Neural progenitor cell (in vitro differentiated cells): ENCODE measurements at places on chromosomes 6 and 20. TPM values are rescaled to one million over a fixed set of nuclear protein-coding genes. Genes with fewer than 3 reads are reported as not detected.
A peak's percentile ranks its signal among the peaks of the same experiment; 100 is the strongest.

GRCh38 chr6:36961441-36962435, 7.2 kb downstream of the PI16 start:
- H3K4me3 ChIP-seq = no peak overlapping the region
- no peak for DNase-seq
- no peaks in the 10 kb centered on the region for H3K27me3 ChIP-seq
- H3K27ac ChIP-seq = no peak overlapping the region
- peaks cover 4% of the 10 kb centered on the region for H3K4me1 ChIP-seq

DNA sequence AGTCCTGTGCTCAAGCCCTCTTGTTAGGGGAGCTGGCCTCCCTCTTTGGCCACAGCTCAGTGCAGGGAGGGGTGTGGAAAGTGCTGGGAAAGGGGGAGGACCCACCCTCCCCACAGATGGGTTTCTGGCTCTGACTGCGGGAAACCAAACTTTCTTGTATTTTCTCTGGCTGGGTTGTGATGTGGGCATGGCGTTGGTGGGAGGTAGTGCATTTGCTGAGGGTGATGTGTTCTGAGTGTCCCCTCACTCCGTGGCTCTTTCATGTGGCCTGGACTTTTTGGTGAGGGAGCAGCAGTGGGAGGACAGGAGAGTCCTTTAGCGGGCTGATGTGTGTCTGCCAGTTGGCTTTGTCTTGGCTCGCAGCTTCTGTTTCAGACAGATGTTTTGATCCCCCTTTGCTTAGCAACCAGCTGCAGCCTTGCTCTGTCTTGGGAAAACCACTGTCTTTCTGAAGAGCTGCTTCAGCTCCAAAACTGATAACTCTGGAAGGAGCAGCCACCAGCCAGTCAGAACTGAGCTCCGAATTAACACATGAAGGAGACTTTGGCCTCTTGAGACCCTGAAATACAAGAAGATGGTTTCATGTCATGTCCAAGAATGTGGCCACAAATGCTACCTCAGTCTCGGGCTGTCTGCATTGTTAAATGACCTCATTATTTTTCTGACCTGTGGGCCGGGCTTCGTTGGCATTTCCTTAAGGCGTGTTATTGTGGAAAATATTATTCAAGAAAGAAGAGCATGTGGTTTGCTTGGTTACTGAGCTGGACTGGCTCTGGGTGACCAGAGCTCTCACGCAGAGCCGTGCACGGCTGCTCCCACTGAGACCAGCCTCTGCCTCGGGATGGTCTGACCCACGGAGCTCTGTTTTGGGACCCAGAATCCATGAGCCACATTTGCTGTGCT, 21.5 kb downstream of the SYNJ2 start:
- no peaks in the 10 kb centered on the region for H3K27me3 ChIP-seq
- no peak overlapping the region for H3K4me3 ChIP-seq
- no peaks in the 10 kb centered on the region for H3K4me1 ChIP-seq
- peak; percentile 50 for DNase-seq
- no peaks in the 10 kb centered on the region for H3K36me3 ChIP-seq

GRCh38 chr20:40692240-40693011, 3.4 kb upstream of the MAFB start:
- H3K36me3 ChIP-seq = no peaks in the 10 kb centered on the region
- peak overlapping the region; percentile 57 for H3K4me3 ChIP-seq
- H3K4me1 ChIP-seq = peaks cover 26% of the 10 kb centered on the region
- no peak overlapping the region for H3K27ac ChIP-seq

DNA sequence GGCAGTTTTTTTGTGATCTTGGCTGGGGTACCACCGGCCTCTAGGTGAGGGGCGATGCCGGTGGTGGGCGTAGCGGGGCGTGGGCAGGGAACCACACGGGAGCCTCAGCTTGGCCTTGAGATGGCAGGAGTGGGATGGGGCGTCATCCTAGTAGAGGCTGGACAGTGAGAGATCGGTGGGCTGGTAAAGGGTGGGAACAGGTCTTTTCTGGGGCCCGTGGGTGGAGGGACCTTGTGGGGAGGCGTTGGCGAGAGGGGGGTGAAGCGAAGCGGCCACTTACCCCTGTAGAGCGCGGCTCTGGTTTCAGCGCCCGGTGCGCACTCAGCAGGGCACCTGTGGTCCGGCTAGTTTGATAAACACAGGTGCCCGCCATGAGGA, 12.0 kb downstream of the ITPR3 start:
- no peak overlapping the region for H3K27ac ChIP-seq
- peaks cover 20% of the 10 kb centered on the region for H3K4me1 ChIP-seq
- no peak for DNase-seq
- peak overlapping the region; percentile 62 for H3K4me3 ChIP-seq
- H3K27me3 ChIP-seq = peaks cover 25% of the 10 kb centered on the region

DNA sequence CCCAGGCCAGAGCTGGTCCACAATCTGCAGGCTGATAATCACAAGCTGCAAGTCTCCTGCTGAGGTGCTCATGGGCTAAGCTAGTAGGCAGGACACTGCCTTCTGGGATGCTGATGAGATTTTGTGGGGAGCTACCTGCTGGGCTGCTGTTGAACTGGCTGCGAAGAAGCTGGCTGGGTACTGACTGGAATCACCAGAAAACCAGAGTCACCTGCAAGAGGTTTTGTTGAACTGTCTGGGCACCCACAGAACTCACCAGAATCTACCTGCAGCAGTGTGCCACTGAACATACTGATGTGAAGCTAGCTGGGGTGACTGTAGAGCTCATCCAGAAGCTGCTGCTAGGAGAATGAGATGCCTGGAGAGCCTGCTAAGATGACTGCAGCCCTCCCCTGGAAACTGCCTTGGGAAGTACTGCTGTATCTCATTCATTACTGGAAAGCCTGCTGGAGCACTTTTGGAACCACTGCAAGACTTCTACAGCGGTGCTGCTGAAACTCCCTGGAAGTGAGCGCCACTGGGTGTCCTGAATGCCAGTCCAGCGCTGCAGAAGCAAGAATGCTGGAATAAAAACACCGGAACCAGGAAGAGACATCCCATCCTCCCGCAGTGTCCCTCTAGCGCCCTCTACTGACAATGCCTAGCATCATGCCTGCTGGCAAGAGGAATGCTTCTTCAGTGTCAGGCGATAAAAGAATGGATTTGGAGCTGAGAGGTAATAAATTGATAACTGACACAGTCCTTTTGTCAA, 64.9 kb upstream of the ARHGAP18 start:
- no peaks in the 10 kb centered on the region for H3K4me1 ChIP-seq
- H3K36me3 ChIP-seq = no peaks in the 10 kb centered on the region
- H3K27me3 ChIP-seq = no peaks in the 10 kb centered on the region

- H3K27ac ChIP-seq = no peak overlapping the region
- peaks cover 9% of the 10 kb centered on the region for H3K27me3 ChIP-seq
- no peaks in the 10 kb centered on the region for H3K36me3 ChIP-seq
- no peak overlapping the region for H3K4me3 ChIP-seq
- no peak for DNase-seq
These were observed 3.5 kb downstream of the WRNIP1 start for GRCh38 chr6:2768696-2769095.

- no peak overlapping the region for H3K4me3 ChIP-seq
- no peaks in the 10 kb centered on the region for H3K36me3 ChIP-seq
- H3K4me1 ChIP-seq = no peaks in the 10 kb centered on the region
- no peaks in the 10 kb centered on the region for H3K27me3 ChIP-seq
- no peak overlapping the region for H3K27ac ChIP-seq
These were observed 33.9 kb downstream of the KCNK17 start for GRCh38 chr6:39280247-39280731.

- no peaks in the 10 kb centered on the region for H3K36me3 ChIP-seq
- H3K4me1 ChIP-seq = peaks cover 13% of the 10 kb centered on the region
- DNase-seq = no peak
- no peaks in the 10 kb centered on the region for H3K27me3 ChIP-seq
These were observed 29.0 kb upstream of the COL10A1 start for GRCh38 chr6:116154887-116155286.

DNA sequence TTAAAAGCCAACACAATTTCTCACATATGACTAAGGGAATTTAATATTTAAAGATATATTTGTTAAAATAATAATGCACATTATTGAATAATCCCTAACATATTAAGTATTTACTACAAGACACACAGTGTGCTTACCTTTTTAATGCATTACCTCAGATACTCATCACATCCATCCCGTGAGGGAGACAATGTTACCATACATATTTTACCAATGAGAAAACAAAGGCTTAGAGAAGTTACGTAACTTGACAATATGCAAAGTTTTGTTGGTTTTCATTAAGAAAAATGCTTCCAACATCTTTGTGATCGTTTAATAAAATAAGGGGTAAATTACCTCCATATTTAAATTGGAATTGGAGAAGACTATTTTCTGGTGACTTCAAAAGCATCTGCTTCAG, 4.3 kb downstream of the IFNGR1 start:
- H3K27ac ChIP-seq = no peak overlapping the region
- H3K4me3 ChIP-seq = no peak overlapping the region
- DNase-seq = no peak

- no peaks in the 10 kb centered on the region for H3K36me3 ChIP-seq
- H3K27ac ChIP-seq = no peak overlapping the region
- no peak for DNase-seq
These were observed 82.2 kb upstream of the GMDS start for GRCh38 chr6:2327591-2327990.

The RSPH4A gene
- 0.59 and 0.69 TPM in 2 replicates for total RNA-seq

The SPINT4 gene
- not detected in 2 replicates for total RNA-seq
